ENCODE measurements at places on chromosomes 1 and 21.
A peak's percentile ranks its signal among the peaks of the same experiment; 100 is the strongest.

DNA sequence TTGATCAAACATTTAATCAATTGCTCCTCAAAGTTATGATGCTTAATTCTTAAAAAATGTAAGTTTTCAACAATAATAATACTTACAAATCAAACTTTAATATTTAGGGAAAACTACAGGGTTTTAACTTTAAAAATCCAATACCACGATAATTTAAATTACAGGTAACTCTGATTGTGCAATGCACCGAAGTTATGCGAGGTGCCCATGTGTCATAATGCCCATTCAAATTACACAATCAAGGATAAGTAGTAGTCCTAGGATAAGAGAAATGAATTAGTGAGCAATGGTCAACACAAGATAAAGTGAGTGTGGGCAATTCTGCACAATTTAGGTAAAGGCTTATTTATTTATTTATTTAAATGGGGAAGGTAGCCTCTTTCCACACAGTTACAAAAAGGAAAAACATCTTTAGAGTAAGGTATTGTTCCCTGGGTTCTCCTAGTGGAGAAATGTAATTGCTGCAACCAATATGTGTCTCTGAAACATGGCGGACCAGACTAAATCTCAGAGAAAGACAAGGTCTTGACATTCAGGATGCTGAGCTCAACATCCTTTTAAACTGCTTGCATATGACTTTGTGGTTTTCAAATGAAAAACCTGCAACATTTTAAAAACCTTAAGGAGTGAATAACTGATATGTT lies 164.2 kb downstream of the TTLL7 start:
- ATAC-seq, result no peak

GRCh38 chr21:44455524-44456213 lies 359 bp downstream of the LRRC3 start:
- ATAC-seq, result peak; percentile 56

DNA sequence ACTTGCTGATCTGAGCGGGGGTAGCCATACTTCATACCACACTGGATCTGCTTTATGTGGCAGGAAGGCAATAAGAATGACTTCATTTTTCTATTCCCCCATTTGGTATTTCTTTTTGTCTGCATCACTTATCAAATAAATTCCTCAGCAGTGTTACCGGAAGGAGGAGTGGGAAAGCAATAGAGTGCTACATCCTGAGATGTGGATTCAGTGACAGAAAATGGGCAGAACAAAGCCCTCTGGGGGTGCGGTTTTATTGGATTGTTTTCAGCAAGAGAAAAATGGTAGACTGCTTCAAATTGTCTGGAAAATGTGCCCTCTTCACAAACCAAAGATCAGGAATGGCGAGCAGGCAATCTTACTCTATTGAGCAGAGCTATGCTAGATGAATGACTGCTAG lies 751.9 kb upstream of the NEGR1 start:
- no peak for ATAC-seq

DNA sequence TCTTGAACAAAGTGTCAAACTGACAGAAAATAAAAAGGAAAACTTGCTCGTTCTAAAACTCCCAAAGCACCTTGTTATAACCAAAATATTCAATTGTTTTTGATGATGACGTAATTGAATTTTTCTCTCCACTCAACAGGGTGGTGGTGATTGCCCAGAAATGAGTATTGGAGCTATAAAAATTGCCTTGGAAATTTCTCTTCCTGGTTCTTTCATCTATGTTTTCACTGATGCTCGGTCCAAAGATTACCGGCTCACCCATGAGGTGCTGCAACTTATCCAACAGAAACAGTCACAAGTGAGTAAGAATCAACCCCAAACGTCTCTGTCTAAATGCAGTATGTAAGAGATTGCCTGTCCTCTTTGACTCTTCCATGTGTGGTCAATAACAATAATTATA lies 130.1 kb downstream of the HMCN1 start:
- no peak for ATAC-seq

DNA sequence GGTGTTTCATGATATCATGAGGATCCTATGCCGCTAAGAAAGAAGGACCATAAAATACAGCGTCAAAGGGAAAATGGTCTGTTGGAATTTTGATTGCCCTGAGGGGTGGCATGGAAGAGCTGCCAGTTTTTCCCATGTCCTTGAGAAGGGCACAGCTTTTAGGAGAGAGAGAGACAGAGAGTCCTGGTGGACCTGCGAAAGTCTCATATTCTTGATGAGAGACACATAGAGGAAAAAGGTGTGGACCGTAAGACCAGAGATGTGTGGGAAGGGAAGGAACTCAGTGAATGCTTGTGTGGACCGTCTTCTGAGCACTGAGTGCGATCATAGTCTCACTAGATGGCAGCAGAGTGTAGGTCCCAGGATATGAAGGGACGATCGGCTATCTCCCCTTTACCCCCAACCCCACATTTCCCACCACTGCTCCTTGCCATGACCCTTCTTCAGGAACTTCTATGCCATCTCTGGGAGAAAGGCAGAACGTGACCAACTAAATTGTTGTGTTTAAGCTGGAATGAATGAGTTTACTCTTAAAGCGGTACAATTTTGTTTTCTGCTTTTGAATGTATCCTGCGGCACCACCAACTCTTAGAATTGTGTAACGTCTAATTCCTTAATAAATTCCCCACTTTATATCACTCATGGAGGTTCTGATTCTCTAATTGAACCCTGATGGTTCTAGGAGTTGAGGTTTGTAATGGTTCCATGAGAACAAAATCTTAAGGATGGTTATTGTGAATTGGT lies 117.7 kb downstream of the CTH start:
- peak; percentile 99 for ATAC-seq

GRCh38 chr1:34685225-34685624 lies 69.6 kb upstream of the GJB5 start:
- ATAC-seq, result no peak

DNA sequence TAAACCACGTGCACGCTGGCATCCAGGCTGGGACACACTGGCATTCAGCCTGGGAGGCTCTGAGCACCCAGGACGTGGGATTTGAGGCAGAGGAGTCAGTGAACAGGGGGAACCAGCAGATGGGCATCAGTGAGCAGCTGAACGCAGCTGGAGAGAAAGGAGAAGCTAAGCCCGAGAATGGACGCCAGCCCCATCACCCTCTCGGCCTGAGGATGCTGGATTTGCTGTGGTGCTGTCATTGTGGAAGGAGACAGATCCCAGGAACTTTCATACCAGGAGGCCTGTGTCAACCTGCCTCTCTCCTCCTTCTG lies 132.8 kb downstream of the PGBD5 start:
- no peak for ATAC-seq

DNA sequence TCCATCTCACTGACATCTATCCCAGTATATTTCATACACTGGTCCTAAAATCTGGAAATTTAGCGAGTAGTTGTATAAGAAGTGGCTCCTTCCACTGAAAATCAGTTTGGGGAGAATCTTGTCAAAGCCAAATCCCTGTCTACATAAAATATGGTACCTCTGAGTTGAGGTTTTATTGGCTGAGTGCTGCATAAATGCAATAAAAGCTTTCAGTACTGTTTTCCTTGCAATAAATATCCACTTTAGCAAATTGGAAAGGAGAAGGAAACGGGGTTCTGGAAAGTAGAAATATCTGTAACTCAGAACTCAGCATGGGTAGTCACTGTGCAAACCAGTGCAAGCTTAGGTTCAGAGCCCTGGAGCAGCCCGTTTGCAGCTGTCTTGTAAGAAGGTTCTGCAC lies 580.2 kb downstream of the SMYD3 start:
- ATAC-seq, result no peak

DNA sequence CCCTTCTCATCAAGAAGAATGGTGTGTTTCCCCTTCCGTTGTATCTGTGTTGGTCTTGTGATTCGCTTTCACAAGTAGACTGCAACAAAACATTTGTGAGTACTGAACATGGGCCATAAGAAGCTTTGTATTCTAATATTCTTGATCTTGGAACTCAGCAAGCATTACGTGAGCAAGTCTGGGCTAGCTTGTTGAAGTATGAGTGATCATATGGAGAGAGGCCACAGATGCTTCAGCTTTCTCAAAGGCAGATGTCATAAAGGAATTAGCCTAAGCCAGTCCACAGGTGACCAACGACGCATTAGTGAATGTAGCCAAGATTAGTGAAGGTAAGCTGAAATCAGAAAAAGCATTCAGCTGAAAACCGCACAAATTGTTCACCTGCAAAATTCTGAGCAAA lies 609.6 kb upstream of the NEGR1 start:
- no peak for ATAC-seq

DNA sequence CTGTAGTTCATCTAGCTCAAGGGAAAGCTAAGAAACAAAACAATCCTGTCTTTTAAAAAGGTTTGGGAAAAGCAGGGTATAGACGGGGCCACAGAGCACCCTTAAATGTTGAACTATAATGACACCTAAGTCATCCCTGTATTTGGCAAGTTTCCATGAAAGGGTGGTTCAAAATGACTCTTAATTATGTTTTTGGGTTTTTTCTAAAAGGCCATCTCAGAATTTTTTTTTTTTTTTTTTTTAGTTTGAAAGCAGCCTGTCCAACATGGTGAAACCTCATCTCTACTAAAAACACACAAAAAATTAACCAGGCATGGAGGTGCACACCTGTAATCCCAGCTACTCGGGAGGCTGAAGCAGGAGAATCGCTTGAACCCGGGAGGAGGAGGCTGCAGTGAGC lies 22.2 kb downstream of the TOMM20 start:
- ATAC-seq, result no peak

DNA sequence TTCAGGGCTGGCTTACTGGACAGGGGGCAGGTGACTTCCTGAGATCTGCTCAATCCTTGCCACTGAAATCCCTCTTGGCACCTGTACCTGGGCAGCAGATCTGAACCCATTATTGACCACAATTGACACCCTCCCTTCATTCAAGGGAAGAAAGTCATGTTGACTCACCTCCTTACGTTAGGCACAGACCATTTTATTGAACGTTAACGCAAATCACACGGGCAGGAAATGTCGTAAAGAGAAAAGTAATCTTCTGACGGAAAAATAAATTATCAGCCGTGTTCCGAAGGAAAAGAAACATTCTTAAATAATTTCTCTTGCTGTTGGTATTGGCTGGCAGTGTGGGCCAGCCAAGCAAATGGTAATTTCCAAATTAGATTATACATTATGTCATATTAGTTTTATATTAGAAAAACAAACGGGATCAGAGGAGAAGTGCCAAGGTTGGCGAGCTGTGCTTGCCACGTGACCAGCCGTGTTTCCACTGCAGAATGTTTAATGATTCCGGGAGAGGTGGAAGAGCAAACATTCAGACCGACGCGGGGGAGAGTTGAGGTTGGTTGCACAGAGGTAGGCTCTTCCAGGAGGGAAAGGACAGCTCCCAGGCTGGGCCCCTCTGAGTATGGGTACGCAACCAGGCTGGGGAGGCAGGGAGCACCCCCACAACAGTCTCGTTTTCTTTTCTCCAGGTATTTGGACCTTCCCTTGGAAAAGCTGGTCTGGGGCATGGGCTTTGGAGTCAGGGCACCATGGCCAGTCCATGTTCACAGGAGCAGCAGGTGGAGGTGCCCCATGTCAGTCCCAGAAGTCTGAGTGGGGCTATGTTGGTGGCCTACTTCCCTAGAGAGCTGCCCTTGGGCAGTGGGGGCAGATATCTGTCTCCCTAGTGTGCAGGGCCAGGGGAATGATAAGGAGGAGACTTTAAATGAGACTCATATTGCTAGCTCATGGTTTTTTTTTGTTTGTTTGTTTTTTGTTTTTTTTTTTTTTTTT lies 121.1 kb downstream of the FOXD2 start:
- ATAC-seq, result no peak

DNA sequence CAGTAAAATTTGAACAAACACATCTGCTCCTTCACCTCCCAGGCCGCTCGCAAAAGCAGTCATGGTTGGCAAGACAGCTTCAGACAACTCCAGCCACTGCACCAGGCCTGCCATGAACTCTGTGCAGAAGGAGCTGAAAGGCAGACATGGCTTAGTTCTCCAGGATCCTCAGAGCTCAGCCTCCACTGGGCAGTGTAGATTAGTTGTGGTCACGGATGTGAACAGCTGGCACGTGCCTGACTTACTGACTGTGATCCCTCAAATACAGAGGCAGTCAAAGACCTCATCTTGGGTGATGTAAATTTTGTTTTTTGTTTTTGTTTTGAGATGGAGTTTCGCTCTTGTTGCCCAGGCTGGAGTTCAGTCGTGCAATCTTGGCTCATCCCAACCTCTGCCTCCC lies 28.4 kb downstream of the TMCO4 start:
- no peak for ATAC-seq

DNA sequence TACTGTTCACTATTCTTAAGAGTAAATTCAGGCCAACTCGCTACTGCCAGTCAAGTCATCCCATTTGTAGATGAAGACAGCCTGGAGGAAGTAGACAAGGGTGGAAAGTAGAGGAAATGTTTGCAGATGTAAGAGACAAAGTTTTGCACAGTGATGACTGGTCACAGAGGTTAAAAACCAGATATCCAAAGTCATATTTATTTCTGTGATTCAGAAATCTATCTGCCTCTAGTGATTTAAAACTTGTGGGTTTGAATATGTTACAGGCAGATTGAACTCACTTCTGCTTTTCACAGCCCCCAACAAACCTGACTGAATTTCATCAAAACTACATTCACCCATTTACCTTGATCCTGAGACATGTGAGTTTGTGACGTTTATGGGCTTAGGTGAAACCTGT lies 484.7 kb upstream of the C1orf87 start:
- no peak for ATAC-seq

GRCh38 chr1:216531263-216532239 lies 108.3 kb upstream of the USH2A start:
- ATAC-seq, result peak; percentile 81

DNA sequence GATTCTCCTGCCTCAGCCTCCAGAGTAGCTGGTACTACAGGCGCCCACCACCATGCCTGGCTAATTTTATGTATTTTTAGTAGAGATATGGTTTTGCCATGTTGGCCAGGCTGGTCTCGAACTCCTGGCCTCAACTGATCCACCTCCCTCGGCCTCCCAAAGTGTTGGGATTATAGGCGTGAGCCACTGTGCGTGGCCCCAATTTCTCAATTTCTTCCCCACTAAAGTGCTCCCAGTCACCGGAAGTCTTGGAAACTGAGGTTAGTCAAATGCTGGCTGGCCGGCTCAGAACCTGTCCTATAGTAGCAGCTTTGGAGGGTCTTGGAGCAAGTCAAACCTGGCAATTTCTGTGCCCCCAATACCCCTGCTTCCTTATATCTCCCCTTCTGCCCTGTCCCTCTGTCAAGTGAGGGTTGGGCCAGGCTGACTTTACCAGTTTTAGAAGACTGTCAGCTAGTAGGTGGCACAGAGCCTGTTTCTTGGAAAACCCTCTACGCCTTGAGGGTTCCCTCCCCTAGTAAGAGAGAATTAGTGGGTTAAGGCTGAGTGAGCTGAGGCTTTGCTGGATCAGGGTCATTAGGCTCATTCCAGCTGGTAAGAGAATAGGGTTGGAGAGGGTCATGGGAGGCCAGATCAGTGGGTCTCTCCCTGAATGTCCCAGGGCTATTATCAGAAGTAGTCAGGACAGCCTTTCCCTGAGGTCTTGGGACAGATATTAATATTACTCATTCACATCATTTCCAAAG lies 8.3 kb upstream of the EPB41 start:
- no peak for ATAC-seq

- no peak for ATAC-seq
Observed at GRCh38 chr1:6163191-6163972, 16.7 kb downstream of the CHD5 start.

- ATAC-seq, result no peak
Observed at GRCh38 chr1:101299141-101299540, 62.3 kb downstream of the S1PR1 start.

Measured in SK-N-SH treated with all-trans-retinoic acid at 6 μM for 48 hours (cell line).